WTC11 (cell line): ENCODE measurements at places on chromosomes 6 and 20. TPM values are rescaled to one million over a fixed set of nuclear protein-coding genes. Genes with fewer than 3 reads are reported as not detected.

RIPPLY2 gene
- total RNA-seq, result 0.66 to 2.2 TPM (median 2.1 TPM) in 3 replicates

ARFGEF3 gene
- total RNA-seq, result 20.0 to 20.5 TPM (median 20.1 TPM) in 3 replicates

TMEM181 gene
- total RNA-seq, result 18.8 to 22.1 TPM (median 21.2 TPM) in 3 replicates

BANF2 gene
- not detected in 3 replicates for total RNA-seq

FAM217A gene
- total RNA-seq, result not detected in 3 replicates
